ENCODE measurements at places on chromosomes 2 and 18.

DNA sequence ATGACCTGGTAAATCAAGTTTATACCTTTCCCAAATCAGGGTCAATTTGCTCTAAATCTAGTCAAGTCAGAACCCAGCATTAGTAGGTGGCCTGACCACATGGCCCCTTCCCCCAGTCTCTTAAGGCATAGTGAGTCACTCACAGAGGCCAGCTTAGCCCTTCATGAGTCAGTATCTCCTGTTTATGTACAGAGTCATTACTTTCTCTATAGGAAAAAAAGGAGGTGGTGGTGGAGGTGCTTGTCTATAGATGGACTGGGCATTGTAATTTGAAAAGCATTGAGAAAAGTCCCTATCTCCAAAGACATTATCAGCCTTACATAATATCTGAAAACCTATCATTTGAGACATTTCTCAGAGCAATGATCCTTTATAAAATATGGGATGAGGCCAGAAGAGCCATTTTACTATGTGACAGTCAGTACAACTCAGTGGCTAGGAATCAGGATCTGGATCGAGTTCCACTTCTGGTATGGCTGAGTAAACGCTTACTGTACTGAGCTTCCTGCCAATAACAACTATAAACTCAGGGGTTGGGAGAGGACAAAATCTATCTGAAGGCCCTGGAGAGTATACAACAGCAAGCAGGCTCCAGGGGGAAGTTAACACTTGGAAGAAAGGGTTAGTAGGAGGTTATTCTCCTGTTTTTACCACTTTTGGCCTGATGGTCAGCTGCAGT lies 22.5 kb upstream of the SIGLEC15 start:
- peak; percentile 95 for DNase-seq

DNA sequence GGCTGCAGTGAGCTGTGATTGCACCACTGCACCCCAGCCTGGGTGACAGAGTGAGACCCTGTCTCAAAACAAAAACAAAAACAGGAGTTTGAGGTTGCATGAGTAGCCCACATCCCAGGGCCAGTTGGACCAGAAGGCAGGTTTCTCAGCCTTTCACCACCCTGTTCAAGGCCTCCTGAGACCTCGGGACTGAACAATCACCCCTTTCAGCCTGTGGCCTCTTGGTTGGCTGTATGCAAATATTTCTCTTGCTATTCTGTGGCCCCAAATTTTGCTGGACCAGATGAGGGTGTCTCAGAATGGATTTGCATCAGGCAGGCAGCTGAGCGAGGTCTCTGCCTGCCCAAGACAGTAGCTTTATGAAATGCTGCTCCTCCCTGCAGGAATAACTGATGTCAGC lies 56.9 kb downstream of the DPYSL5 start:
- no peak for DNase-seq

DNA sequence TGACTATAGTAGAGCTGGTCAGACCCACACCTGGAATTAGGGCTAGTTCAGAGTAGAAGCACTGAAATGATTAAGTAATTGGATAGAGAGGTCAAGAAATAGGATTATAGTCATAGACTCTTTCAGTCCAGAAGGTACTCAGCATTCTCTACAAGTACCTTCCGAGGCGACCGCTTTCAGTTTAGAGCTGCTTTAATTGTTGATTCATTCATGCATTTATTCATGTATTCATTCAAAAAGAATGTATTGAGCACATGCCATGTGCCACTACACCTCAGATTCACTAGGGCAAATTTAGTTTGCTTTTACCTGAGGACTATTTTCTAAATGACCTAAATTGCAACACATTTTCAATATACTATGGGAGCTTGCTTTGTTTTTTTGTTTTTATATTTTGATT lies 48.7 kb downstream of the CRIM1 start:
- DNase-seq, result peak; percentile 52

DNA sequence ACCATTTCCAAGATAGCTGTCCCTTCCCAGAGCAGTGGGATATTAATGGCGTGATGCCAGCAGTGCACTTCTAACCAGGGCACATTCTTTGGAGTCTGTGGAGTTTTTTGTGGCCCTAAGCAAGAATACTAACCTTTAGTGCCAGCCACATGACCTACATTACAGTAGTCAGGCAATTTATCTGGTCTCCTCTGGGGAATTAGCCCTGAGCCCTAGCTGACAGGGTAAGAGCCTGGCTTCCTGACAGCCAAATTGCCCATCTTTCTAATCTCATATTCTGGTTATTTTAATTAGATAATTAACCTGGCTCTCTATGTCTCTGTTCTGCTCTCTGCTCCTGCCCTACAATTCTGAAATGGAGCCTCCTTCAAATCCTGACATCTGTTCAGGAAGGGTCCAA lies 5.2 kb downstream of the PFN4 start:
- DNase-seq, result no peak

DNA sequence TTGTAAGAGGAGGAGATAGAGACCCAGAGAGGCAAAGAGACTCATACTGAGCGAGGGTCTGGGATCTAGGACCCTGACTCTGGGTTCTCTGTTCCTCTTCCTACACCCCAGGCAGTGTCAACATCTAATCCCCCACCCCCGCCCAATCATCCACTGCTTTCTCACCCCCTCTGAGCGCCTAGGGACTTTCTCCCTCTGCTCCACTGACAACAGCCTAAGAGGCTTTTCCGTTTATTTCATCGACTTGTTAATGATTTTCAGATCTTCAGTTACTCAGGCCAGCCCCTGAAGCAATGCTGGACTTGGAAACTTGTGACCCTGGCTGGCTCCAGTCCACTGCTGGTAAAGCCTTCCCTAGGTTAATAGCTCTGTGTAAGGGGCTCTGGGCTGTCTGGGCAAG lies 65.1 kb downstream of the TFCP2L1 start:
- no peak for DNase-seq

- DNase-seq, result no peak
These were observed 43.5 kb upstream of the MSH2 start for GRCh38 chr2:47359375-47359868.

DNA sequence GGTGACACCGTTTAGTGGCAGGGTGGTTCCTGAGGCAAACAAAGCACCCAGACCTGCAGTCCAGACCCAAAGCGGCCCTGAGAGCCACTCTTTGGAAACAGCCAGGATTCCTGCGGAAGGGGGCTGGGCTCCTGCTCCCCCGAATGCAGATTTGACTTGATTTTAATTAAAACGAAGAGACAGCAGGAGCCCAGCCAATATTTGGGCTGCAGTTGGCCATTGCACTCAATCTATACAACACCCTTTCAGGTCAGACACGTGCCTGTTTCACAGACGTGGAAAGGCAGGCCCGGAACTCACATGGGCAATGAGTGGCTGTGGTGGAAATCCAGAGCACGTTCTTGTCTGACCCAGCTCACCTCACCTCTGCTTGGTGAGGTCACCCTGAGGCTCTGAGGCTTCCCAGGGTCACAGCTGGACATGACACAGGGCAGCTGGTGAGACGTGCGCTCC lies 122.4 kb downstream of the NDUFA10 start:
- DNase-seq, result no peak

GRCh38 chr2:185668710-185669109 lies 69.9 kb upstream of the FSIP2 start:
- DNase-seq, result peak; percentile 55

DNA sequence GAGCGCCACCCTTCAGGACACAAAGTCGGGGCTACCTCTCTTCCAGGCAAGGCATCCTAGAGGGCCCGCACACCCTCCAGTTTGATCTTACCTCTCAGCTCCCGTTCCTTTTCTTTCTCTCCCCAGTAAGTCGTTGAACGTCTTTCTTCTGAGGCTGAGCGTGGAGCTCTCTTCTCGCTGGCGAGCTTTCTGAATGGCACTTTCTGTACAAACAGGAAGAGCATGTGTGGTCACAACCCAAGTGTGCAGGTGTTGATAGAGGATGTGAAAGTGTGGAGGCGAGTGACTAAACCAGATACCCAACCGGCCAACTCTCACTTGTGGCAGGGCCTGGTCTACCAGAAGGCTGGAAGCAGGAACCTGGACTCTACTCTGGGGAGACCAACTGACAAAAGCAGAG lies at the start of gene AFF3:
TSS of gene AFF3 (minus strand) at position 198 of the 400 bp plus-strand sequence. CDS start 38,136 bp downstream, outside the sequence.
- no peak for DNase-seq

GRCh38 chr2:29567906-29568520 lies 353.4 kb downstream of the ALK start:
- DNase-seq, result no peak

GRCh38 chr18:58527285-58527951 lies 101.5 kb downstream of the ALPK2 start:
- DNase-seq, result peak; percentile 14

DNA sequence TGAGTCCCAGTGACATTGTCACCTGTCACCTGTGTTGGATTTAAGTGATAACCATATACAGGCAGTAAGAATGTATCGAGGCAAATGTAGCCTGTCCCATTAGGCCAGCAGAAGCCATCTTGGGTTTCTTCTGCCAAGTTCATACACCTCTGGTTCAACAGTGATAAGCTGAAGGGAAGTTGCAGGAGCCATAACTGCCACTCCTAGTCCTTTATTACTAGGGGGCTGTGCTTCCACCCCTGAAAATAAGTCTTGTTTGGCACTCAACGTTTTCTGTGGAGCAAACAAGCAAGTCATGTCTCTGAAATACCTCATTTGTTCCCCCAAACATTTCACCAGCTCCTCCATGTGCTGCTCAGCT lies 58.1 kb upstream of the ALPP start:
- DNase-seq, result no peak

DNA sequence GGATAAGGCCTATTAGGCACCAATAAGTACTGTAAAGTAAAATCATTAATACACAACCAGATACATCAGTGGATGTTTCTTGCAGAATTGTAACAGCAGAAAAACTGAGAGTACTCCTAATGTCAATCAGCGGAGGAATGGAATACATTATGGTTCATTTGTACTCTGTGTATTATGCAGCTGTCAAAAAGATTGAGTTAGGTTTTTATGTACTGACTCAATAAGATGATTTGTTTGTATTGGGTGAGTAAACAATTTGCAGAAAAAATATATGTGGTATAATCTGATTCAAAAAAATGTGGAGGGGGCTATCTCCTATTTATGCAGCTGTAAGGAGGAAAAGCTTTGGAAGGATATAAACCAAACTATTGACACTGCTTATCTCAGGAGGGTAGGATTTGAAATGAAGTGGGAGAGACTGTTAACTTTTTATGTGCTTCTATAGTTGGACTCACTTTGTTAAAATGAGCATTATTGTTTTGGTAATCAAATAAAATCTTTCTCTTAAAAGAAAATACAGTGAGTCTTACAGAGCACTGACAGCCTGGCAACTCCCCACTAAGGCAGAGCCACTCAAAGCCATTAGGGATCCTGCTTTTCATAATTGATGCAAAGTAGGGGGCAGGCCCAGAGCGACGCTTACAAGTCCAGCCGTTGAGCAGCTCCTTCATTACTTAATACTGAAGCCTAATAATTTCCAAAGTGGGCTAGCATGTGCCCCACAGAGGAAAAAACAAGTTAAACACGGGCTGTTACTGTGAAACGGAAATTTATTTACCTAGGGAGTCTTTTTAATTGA lies 168.8 kb downstream of the PHLPP1 start:
- no peak for DNase-seq

GRCh38 chr2:218857371-218858137 lies 2.1 kb upstream of the WNT6 start:
- DNase-seq, result peak; percentile 23

GRCh38 chr2:86498468-86499260 lies 57.5 kb downstream of the KDM3A start:
- no peak for DNase-seq

GRCh38 chr2:197184959-197185586 lies 125.5 kb downstream of the ANKRD44 start:
- DNase-seq, result no peak

GRCh38 chr2:174395969-174396630 lies 570 bp downstream of the SCRN3 start:
- peak; percentile 23 for DNase-seq

- no peak for DNase-seq
These were observed 38.2 kb downstream of the NRP2 start for GRCh38 chr2:205720451-205720902.

- DNase-seq, result no peak
These were observed 324.9 kb upstream of the MEX3C start for GRCh38 chr18:51522338-51522737.

DNA sequence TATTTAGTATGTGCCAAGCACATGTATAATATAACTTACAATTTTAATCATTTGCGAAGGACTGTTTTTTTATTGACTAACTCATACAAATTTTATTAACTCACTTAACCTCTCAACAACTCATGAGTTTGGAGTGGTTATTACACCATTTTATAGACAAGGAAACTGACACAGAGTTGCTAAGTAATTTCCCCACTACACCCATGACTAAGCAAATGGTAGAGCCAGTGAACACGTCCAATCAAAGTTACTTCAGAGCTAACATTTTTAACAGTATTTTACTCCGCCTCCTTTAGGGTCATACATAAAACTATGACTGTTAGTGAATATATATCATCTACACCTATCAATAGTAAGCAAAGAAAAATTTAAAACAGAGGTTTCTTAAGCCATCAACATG lies 556.7 kb upstream of the FSIP2 start:
- no peak for DNase-seq

DNA sequence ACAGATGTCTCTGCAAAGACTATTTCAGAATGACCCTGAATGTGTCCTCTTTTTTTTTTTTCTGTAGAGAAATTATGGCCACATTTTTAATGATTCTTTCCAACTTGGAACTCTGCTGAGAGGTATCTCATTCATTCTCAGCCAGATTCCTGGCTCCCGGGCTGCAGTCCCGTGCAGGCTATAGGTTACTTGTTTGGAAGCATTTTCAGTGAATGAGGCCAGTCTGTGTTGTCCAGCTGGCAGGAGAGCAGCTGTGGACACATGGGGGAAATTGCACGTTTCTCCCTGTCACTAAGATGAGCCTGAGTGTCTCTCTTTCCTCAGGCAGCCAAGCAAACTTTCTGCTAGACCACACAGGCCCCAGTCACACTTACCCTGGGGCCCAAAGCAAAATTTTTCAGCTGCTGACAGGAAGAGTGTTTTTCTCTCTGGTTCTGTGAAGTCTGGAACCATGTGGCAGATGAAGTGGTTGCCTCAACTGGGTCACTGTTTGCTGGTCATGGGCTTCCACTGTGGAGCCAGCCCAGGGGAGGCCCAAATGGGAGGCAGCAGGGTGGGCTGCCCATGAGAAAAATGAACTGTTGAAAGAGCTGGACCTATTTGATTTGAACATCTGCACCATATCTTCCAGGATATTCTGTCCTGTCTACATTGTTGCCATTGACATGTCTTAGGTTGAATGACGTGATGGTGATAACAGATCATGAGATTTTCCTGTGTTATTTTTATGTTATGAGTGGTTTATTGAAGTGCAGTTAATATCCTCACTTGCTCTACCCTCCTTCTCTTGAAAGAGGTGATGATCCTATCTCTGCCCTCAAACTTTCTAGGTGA lies 431.2 kb downstream of the LPIN1 start:
- no peak for DNase-seq

DNA sequence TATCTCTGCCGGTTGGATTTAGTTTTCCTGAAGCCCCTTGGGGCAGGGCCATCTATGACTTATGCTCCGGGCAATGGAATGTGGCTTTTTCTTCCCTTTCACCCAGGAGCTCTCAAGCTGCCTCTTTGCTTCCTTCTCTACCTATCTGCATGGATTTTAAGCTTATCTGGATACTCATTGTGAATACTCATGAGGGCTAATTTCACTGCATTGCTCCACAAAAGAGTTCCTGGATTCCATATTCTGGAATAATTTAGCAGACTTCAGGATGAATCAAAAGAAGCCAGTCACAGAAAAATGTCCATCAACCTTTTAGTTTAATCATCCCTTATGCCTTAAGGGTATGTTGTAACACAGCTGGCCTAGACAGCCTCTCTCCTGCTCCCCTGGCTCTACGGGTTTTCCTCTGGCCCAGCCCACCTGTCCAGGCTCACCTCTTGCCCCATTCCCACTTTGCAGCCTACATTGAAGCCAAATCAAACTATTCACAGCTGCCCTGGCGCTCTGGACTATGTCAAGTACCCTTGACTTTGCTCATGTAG lies 122.8 kb upstream of the RMDN2 start:
- peak; percentile 80 for DNase-seq

- DNase-seq, result peak; percentile 63
These were observed 63.4 kb downstream of the MREG start for GRCh38 chr2:215949991-215950404.

All from amniotic epithelial cell (primary cell).